Ovary (tissue), 10 donors: ENCODE measurements at places on chromosomes 12 and 14.

- DNase-seq = no peak
Measured at GRCh38 chr12:118119449-118119879, 15.7 kb upstream of the VSIG10 start.

DNA sequence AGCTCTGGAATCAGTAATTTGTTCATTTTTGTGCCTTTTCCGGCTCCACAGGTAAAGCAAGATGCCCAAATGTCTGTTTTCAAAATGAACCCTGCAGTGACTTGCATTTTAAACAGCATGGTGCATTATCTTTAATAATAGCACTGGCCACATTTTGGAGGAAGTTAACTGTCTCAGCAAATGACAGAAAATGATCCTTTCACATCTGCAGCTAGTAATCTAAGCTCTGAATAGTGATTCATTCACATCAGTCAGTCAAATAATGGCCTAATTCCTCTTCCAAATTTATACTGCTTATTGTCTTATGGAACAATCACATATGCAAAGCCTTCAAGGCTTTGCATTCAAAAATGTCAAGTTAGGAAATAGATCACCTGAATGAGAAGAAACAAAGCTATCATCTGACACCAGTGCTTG is 75.6 kb downstream of the PPM1H start:
- DNase-seq = no peak

DNA sequence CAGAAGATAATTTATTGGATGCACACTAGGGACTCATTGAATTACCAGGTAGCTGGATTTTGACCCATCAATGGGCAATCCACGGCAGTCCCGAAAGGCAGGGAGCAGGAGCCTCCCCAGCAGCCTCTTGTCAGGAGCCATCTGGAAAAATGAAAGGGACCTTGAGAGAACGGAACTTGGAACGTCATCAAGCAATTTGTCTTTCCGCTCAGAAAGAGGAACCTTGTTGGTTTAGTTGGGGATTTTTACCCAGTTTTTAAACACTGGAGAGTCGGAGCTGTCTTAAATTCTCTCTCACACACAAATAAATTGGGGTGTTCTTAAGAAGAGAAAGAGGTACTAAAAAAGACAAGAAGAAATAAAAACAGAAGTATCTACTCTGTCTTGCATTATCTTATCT is 1351.7 kb upstream of the TMEM132C start:
- DNase-seq = no peak

DNA sequence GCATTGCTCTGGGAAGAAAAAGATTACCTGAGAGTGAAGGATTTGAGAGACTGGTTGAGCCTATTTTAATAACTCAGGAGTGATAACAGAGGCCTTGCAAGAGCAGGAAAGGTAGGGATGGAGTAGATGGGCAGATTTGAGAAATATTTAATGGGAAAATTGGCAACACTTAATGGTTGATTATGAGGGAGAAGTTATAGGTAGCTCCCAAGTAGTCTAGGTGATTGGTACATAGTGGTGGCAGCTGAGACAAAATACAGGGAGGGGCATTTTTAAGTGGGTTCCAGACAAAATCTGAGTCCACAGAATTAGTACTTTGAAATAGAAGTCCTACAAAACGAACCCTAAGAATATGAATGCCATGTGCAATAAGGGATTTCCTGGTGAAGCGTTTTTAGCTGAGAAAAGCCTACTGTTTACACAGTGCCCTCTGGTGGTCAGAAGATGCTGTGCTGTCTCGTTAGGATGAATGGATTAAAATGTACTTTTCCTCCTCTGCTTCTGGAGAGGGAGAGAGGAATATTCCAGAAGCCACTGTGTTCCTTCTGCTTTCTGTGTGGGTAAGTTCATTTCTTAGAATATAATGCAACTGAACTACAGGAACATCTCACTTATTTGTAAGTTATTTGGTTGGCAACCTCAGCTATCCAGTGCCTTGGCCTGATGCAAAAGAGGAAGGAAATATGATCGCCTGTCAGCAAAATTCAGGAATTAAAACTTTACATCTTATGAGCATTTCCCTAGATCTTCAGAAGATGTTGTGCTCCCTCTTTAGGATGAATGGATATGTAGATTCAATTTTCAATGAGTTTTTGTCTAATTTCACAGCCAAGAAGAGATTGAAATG is 6.5 kb downstream of the ZBTB1 start:
- peak; percentile 76 for DNase-seq

- no peak for DNase-seq
Measured at GRCh38 chr14:28671425-28671824, 95.2 kb upstream of the FOXG1 start.
